Left lung (tissue), 14 donors: ENCODE measurements at places on chromosomes 5 and 9. TPM values are rescaled to one million over a fixed set of nuclear protein-coding genes. Genes with fewer than 3 reads are reported as not detected.

CYLC2 gene
- not detected for polyA plus RNA-seq

PROB1 gene
- 1.2 TPM for polyA plus RNA-seq

NOTCH1 gene
- 31.6 TPM for polyA plus RNA-seq

PRDM9 gene
- polyA plus RNA-seq, result not detected

- no peak for DNase-seq
These were observed 9.3 kb upstream of the FRRS1L start for GRCh38 chr9:109176386-109176785.

- no peak for DNase-seq
These were observed 313.5 kb downstream of the PRDM9 start for GRCh38 chr5:23820765-23821471.

DNA sequence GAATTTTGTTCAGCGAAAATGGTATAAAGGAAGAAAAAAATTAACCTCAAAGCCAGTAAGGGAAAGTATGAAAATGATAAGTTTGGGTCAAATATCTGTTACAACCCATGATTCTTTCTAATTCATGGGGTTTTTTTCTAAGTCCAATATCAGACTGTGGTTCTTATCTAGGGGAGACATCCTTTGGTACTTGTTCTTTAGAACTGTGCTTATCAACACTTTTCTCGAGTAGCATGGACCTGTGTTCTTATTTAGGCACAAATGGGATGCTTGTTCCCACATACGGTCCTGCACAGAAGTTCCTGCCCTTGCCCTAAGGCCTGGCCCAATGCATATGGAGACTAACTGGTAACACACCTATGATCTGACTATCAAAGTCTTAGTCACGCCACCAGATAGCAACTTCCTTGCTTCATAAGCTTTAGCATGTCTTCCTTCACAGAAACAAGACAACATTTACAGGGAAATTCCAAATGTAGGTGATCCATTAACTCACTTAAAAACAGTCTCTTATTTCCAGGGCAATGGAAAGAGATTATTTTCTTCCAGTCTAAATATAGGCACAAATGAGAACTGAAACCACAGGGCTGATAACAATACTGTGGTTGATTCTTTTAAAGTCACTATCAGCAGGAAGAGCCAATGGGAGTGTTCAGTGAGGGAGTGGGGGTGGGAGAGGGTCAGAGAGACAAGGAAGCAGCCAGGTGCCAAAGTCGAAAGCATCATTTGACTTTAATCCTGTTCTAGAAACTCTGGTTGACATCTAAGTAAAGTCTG lies 268.8 kb upstream of the ANKRD55 start:
- DNase-seq, result no peak

DNA sequence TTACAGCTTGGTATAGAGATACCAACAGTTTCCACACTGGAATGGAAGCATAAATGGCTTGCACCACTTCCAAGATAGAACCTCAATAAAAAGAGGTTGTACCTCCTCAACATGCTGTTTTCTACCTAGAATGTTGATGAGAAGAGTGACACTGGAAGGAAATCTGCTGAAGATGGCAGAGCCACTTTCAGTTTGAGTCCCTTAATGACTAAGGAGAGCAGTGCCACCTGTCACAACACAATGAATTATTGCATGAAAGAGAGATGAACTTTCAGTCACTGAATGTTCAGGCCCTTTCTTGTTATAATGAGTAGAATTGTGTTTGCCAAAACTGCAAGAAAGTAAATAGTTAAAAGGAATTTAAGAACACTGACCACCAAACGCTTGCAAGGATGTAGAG lies 958.5 kb downstream of the DTWD2 start:
- DNase-seq, result no peak

DNA sequence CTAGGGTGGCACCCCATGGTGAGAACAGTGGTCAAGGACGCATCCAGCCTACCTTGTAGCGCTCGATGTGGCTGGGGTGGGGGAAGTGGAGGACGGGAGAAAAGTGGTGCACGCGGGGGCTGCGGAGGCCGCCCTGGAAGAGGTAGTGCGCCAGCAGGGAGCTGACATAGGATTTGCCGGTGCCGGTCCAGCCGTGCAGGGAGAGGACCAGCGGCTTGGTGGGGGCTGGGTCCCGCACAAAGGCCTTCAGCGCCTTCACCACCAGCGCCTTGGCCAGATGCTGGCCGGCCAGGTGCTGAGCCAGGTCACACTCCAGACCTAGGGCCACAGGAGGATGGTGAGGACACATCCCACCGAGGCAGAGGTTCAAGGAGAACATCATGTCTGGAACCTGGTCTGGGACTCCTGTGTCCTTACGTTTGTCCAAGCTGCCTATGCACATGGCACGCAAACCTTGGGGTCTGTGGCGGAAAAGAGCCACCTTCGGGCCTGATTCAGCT lies 797 bp downstream of the TOR2A start:
- DNase-seq, result no peak

- no peak for DNase-seq
These were observed 43.0 kb downstream of the HSD17B3 start for GRCh38 chr9:96258967-96259366.

DNA sequence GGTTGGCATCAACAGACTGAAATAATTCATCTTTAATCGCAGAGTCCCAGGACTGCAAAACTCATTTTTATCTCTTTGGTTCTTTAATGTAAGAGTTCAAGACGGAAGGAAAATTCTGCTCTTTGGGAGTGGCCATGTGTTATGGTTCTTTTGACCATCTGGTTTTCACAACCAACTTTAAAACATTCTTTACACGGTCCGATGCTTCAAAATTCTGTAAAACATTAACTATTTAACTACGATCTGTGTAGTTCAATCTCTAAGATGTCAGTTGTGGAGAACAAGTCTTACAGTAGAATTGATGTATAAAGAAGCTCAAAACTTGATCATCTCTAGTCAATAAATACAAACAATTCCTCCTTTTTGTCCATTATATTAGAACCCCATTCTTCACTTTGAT lies 83.0 kb downstream of the CMYA5 start:
- DNase-seq, result no peak

GRCh38 chr9:97237951-97238889 lies 69.2 kb upstream of the CCDC180 start:
- peak; percentile 82 for DNase-seq

DNA sequence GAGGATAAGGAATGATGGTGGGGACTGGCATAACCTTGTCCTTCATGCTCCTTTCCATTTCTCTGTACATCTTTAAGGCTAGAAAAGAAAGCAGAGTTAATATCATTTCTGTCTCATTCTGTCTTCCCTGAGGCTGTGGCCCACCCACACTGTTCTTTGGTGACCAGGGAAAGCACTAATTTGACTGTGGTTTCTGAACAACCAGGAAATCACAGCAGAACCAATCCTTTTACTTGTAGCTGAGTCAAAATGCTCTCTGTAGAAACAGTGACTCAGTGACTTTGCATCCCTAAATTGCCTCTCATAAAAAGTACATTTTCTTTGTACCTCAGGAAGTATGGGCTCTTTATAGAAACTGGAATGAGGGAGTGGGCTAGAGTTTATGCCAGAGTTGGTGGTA lies 28.1 kb downstream of the IL33 start:
- DNase-seq, result no peak

DNA sequence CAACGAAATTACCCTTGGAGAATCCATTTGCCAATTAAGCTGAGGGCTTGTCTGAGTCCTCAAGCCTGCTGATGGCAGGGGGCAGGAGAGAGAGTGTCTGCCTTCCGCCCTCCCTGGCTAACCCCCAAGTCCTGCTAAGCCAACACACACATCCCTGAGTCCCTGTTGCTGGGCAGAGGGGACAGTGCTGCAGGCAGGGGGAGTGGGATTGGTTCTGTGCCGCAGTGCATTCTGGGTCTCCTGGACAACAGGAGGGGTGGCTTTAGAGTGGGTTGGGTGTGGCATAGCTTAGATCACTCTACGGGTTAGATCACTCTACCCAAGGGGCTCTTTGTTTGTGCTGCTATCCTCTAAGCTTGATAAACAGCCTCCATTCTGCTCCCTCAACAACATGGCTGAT lies 427.7 kb downstream of the CDK5RAP2 start:
- no peak for DNase-seq

- DNase-seq, result no peak
These were observed 20.9 kb upstream of the COMMD10 start for GRCh38 chr5:116063950-116064349.

DNA sequence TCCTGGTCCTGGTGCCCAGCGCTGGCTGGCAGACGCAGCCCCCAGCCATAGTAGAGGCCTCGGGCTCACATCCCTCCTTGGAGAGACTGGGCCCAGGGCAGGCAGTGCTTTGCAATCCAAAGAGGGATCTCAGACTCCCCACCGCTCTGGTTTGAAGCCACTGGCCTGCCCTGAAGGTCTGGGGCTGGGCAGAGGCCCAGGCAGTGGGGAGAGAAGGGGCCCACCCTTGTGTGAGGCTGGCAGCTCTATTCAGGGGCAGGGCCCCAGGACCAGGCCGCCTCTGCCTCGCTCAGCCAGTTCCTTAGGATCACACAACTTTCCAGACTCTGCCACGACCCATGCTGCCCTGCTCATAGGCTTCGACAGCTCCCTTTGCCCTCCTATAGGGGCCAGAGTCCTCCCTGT lies 10.7 kb upstream of the SEC16A start:
- DNase-seq, result no peak

- DNase-seq, result no peak
These were observed 42.8 kb upstream of the NKD2 start for GRCh38 chr5:965604-966344.

GRCh38 chr9:69086769-69087168 lies 51.2 kb downstream of the FXN start:
- no peak for DNase-seq

GRCh38 chr5:166594567-166594966 lies 1696.9 kb upstream of the WWC1 start:
- no peak for DNase-seq

- DNase-seq, result no peak
These were observed 78.5 kb downstream of the ERP44 start for GRCh38 chr9:100020121-100020795.

DNA sequence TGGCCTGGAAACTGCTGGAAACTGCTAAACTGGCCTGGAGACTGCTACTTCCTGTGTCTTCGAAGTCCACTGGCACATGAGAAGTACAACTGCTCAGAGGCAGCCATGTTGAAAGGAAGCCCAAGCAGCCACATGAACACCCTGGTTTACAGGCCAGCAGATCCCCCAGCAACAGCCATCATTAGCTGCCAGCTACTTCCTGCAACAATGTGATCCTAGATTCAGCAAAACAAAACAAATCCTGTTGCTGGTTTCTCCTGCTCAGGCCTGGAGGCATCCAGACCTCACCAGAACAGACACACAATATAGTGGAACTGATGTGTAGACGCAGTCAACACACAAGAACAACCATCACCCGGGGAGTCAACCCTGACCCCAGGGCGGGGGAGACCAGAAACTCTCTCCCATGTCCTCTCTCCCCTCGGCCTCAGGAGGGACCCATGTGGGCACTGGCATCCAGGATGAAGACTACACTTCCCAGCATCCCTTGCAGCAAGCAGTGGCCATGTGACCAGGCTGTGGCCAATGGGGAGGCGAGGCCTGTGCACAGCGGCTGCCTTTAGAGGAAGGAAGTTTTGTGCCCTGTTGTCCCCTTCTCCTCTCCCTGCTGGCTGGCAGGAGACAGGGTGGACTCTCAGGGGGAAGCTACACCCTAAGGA lies 9.2 kb upstream of the LCN15 start:
- no peak for DNase-seq

DNA sequence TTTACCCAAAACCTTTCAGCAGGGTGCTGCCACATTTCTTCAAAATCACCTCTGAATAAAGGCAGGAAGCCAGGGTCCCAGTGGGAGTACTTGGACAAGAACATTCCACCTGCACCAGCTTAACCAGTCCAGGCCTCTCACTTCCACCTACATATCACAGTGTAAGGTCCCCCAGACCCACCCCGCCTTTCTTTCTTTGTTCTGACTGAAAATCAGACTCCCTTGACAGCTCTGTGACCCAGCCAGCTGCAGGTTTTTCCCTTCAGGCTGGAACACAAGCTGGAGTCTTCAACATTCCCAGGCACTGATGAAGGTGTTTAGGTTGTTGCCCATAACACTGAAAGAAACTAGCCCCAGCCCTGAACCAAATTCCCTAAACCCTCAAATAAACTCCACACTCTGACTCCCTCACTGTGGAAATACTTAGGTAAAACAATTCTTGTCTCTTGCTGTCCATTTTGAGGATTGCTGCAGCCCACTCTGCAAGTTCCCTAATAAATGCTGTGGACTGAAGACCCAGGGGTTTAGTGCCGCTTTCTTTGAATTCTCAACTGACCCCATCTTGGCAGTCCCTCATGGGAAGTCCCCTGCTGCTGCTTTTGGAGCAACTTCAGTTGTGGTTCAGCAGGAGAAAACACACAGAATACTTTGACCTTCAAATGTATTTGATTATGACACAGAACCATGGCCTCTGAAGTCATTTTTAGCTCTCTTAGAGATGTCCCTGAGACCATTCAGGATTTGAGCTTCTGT lies 24.8 kb downstream of the P4HA2 start:
- no peak for DNase-seq

DNA sequence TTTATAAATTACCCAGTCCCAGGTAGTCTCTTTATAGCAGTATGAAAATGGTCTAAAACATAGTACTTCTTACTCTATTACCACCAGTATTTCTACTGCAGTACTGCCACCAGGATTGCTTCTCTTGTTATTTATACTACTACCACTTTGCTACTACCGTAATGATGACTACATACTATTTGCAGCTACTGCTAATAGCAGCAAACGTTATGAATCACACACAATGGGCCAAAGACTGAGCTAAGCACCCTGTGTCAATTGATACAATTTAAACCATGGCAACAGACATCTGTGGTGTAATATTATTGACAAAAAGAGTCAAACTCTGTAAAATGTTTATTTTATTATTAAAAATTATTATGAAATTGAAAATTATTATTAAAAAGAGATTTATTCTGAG lies 15.3 kb upstream of the KIF12 start:
- DNase-seq, result no peak

GRCh38 chr9:79562749-79563386 lies 8.9 kb upstream of the TLE4 start:
- no peak for DNase-seq

DNA sequence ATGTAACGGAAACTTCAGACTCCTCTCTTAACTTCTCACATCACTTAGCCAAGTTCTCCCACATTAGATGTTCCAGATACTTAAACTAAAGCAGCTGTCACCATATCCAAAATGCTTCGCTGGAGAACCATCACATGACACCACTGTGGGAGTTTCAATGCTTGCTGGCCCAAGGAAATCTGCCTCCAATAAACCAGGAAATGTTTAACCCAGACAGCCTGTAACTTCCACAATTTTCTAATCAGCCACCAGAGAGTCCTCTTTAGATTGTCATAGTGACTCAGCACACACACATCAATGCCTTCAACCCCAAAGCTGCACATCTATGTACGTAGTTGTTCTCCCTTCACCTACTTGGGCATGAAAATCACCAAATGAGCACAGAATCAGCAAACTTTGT lies 118.7 kb downstream of the LPAR1 start:
- DNase-seq, result no peak

DNA sequence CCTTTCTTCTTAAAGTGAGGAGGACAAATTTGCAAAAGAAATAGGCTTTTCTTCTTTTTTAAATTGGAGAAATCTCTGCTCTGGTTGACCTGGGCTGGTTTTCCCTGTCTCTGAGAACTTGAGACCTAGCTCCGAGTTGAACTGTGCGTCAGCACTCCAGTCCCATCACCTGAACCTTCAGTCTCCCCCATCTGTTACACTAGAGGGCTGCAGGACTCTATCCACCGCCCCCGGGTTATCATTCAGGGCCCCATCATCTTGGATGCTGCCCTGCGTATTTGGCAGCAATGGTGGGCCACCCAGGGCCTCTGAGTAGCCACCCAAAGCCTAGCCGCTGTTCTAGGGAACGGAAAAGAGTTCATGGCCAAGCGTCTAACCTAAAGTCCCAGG lies 2.5 kb downstream of the FOXE1 start:
- DNase-seq, result no peak
